Muscle of leg (tissue), 16 donors: ENCODE measurements at places on chromosomes 2 and 18. TPM values are rescaled to one million over a fixed set of nuclear protein-coding genes. Genes with fewer than 3 reads are reported as not detected.

The IL36A gene
- not detected for polyA plus RNA-seq

DNA sequence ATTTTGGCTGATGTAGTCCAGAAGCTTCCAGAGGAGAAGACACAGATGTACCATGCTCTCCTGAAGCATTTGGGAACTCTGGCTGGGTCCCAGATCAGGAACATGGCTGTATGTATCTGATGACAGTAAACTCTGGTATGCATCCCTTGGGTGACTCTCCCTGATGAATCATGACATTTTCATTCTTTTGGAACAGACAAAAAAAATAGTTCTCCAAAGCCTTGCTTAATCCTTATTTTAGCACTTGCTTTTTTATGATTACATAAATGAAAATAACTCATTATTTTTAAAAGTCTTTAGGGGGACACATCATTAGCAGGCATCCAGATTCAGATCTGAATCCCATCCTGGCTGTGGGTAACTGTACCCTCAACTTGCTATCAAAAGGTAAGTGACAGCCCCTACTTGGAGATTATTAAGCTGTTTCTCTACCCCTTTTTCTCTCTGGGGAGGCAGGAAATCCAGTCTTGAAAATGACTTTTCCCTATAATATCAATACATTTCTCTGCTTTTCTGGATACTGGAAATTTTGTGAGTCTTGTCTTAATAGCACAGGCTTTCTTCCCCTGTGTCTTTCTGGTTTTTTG lies 23.3 kb downstream of the AOX1 start:
- DNase-seq, result no peak

The GALNT5 gene
- polyA plus RNA-seq, result 2.3 TPM

DNA sequence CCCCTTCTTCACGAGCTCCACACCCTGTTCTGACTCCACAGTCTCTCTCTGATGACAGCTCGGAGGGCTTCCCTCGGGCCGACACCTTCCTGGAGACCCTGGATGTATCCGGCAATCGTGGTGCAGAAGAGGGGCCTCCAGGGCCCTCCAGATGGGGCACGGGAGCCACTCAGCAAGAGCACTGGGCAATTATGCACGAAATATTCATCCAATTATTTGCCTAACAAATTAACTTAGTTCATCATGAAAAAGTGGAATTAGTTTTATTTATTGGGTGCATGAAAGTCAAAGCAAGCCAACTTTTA lies 277.3 kb upstream of the HDAC4 start:
- DNase-seq, result no peak
